Activated CD4-positive, alpha-beta T cell treated with anti-CD3 and anti-CD28 coated beads, Interleukin-2, amount 50 U/mL, for 1 hour (primary cell): ENCODE measurements at places on chromosomes 3 and 15.

- DNase-seq: no peak
Measured at GRCh38 chr3:37124435-37124834, 49.9 kb downstream of the LRRFIP2 start.

DNA sequence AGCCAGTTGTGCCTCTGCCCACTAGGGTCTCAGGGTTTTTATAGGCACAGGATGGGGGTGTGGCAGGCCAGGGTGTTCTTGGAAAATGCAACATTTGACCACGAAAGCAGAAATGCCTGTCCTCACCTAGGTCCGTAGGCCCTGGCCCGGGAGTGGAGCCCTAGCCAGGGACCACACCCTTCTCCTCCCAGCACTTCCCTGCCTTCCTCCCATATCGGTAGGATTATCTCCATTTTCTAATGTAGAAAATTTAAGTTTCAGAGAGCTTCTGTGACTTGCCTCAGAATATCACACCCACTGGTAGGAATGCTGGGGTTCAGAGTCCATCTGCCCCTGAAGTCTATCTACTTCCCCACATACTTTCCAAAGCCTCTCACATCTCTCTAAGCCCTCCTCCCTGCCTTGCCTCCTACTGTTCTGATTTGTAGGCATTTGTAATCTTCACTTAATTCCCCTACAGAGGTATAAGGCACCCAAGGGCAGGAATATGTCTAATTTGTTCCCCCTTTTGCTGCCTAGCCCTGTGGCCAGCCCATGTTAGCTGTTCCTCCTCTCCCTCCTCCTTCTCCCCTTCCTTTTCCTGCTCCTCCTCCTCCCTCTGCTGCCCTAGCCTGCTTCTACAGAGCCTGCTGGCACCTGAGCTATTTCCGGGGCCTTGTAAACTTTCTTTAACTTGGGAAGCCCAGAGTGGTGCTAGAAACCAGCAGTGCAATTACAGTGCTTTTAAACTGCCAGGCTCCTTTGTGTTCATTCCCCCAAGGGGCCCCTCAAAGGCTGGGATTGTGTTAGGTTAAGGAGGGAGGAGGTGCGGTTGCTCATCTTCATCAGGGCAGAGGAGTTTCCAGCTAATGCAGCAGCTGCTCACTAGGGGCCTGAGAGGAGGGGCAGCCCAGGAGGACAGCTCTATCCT is 71.1 kb downstream of the MRPL46 start:
- DNase-seq: no peak

DNA sequence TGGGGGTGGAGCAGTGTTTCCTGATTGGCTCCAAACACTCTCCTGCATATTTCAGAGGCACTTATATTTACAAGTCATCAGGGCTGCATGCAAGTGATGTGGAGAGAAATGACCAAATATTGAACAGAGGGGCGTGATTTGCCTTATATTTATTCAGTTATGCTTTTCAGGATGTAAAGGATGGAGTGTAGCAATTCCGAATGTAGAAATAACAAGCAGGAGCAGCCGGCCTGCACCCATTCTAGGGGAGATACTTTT is 19.4 kb upstream of the SEMA5B start:
- DNase-seq: no peak

- DNase-seq: no peak
Measured at GRCh38 chr3:31634476-31634875, 101.8 kb downstream of the STT3B start.
